IgD-negative memory B cell (primary cell): ENCODE measurements at places on chromosomes 4 and X. TPM values are rescaled to one million over a fixed set of nuclear protein-coding genes. Genes with fewer than 3 reads are reported as not detected.

Gene DUSP9
- not detected for polyA plus RNA-seq

Gene GAB3
- polyA plus RNA-seq = 3.0 TPM

Gene PGAM4
- polyA plus RNA-seq = not detected

Gene NUDT9
- 23.6 TPM for polyA plus RNA-seq

Gene NHSL2
- polyA plus RNA-seq = 0.83 TPM
